ENCODE measurements at places on chromosomes 3 and 15.
A peak's percentile ranks its signal among the peaks of the same experiment; 100 is the strongest.

GRCh38 chr3:16134173-16134928 is 40.1 kb upstream of the GALNT15 start:
- DNase-seq = no peak

- DNase-seq = peak; percentile 8
These were observed at the start of gene CAMKV for GRCh38 chr3:49869525-49870126. Gene CAMKV (minus strand): TSS chr3:49869906. CDS start chr3:49862388, 7,518 bp downstream.

GRCh38 chr3:188315553-188315952 is 161.6 kb downstream of the LPP start:
- DNase-seq = no peak

- no peak for DNase-seq
These were observed 148.5 kb downstream of the OSBPL10 start for GRCh38 chr3:31832551-31832950.

- DNase-seq = no peak
These were observed 24.0 kb upstream of the C3orf70 start for GRCh38 chr3:185176750-185177359.

GRCh38 chr3:72331076-72331475 is 517.2 kb downstream of the SHQ1 start:
- no peak for DNase-seq

DNA sequence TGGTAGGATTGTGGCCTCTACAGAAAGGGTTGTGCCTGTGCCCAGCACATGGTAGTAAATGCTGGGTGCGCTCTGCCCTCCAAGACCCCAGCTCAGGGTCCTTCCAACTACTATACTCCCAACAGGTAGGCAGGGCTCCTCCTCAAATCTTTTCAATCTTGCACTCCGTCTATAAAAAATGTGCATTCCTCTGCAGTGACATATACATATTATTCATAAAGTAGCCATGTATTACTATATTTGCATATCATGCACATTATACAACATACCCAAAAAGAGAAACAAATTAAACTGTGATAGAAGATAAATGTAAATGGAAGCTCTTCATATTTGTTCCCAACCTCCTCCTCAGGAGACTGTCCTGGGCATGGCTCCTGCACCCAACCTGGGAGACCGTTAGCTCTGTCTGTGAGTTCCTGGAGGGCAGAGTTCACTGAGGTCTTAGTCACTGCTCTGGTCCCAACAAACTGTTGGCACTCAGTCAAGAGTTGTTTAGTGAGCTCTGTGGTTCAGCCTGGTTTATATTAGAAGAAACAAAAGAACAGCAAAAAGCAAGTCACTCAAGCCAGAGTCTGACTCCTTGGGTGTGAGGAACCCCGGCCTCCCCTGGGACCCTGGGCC is 47.7 kb upstream of the GRIP2 start:
- DNase-seq = no peak

DNA sequence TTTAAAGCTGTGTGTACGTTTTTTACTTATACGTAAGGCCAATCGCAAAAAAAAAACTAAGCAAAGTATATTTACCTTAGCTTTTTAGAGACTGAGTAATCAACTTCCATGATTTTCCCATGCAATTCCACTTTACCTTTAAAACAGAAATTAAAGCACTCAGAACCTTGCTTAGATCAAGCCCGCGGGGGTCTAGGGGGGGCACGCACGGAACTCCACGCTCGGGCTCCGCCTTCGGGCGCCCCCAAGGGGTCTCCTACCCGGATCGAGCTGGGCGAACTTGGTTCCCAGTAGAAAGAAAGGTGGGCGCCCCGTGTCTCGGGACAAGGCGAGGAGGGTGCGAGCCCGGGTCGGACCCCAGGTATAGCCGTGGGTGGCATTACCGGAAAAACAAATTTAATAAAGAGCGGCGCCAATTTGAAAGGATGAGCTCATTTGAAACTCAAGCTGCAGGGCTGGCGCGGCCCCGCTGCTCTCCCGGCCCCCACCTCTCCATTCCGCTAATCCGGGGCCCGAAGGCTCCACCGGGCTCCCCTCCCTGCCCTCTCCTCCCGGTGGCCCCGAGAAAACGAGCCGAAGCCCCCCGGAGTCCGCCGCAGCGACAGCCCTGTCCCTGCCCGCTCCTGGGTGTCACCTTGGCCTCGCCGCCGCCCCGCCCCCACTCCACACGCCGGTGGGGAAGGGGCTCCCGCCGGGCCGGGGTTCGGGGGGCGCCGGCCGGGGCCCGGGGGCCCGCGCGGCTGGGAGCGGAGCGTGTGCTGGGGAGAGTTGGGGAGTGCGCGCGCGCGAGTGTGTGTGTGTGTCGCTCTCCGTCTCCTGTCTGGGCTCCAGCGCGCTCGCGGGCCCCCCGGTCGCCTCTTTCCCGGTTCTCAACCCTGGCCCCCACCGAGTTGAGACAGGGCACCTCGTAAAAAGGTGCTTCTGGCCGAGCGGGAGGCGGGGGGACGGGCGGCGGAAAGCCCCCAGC is 1.5 kb downstream of the IGF2BP2 start:
- DNase-seq = peak; percentile 1

DNA sequence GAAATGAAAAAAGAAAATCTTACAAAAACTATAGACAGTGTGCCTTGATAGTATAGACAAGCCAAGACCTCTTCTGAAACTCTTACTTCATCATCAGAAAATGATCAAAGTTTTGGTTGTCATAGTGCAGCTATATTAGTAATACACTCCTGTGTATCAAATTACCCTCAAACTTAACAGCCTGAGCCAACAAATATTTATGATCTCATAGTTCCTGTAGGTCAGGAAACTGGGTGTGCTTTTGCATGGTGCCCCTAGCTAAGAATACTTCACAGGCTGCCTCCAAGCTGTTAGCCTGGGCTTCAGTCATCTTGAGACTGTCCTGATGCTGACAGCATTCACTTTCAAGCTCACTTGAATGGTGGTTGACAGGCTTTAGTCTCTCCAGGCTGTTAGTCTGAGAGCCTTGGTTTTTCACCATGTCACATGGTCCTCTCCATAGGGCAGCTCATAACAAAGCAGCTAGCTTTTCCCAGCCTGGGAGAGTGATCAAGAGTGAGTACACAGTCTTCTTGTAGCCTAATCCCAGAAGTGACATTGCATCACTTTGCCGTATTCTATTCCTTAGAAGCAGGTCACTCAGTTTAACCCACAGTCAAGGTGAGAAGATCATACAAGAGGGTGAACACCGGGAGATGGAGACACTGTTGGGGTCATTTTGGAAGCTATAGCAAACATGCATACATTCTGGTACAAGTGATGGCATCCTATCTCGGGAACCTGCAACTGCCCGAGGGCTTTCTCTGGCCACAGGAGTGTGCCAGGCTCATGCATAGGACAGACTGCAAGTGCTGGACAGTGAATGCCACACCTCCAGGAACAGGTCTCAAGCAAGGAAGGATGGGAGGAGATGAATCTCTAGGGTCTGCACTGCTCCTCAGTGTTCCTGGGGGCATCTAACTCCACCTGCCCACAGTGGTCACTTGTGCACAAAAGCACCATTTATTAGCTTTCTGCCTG is 173.4 kb upstream of the CADPS start:
- no peak for DNase-seq

- DNase-seq = no peak
These were observed 4.5 kb upstream of the LSG1 start for GRCh38 chr3:194676471-194676870.

- DNase-seq = no peak
These were observed 330.3 kb upstream of the SGO1 start for GRCh38 chr3:20516311-20516710.

- DNase-seq = no peak
These were observed 517.6 kb upstream of the ROBO1 start for GRCh38 chr3:80285388-80285787.

DNA sequence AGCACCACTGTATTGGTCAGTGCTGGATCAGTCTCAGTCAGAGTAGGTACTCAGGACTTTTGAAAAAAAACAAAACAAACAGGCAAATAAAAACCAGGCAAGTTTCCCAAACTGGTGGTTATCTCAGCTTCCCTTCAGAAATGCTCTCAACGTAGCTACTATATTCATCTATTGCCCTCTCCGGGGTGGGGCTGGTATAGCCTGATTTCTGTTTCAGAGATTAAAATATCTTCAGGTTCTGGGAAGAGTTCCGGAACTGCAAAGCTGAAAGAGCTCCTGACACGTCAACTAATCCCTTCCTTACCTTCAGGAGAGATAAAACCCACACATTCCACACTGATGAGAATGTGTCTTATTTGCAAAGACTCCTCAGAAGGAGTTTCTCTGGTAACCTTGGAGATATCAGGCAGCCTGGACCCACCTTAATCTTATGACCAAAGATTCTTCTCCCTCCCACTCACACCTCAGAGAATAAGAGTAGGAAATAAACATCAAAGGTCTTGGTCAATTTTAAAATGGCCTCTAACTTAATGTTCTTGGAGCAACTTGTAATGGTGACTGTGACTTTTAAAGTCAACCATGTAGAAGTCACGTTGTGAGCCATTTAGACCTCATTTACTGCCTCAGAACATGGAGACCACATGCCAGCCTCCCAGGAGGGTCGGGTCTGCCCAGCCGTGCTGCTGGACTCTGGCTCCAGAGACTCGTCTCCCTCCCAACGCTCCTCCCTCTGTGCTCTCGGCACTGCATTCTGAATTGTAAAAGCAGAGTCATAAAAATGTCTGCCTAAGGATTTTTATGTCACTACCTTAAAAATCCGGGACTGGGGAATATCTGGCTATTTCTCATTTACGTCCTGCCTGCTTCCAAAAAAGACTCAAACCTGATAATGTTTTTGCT is 53.8 kb downstream of the CDCP1 start:
- DNase-seq = no peak

- no peak for DNase-seq
These were observed 7.4 kb downstream of the SEMA3G start for GRCh38 chr3:52437326-52438103.

DNA sequence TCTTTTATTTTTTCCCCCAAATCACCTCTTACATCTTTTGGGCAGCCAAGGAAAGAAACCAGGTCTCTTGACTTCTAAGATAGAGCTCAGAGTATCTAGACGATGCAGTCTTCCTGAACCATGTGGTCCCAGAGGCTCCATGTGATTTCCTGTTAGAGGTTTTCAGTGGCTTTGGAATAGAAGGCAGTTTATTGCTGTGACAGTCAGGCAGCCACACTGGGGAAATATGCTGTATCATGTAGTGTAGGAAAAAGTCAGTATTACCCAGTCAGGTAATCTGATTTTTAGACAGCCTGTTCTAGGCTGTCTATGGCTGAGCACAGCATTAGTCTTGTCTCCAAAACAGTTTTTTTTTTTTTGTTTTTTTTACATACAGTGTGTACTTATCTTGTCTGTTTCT is 294.3 kb downstream of the THSD4 start:
- no peak for DNase-seq

- no peak for DNase-seq
These were observed 92.4 kb upstream of the WNT5A start for GRCh38 chr3:55579496-55579895.

DNA sequence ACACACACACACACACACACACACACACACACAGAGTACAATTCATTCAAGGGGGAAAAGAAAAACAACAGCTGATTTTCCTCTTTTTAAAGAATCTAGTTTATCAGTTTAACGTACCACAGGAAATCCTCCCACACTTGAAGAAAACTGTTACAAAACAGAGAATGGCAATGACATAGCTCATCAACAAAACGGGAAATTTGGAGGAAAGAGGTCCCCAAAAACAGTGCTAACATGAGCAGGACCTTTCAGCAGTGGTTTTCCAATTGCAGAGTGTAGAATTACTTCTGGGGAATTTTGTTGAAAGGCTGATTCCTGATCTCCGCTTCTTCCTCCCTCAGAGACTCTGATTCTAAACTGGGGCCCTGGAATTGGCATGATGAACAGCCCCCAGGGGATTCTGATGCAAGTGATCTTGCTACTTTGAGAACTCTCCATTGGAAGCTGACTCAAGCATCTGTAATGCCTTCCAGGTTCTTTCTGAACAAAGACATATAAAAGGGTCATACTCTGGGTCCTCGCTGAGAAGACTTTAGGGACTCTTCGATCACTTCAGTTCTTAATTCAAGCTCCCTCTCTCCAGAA is 442.6 kb upstream of the PROK2 start:
- DNase-seq = no peak

DNA sequence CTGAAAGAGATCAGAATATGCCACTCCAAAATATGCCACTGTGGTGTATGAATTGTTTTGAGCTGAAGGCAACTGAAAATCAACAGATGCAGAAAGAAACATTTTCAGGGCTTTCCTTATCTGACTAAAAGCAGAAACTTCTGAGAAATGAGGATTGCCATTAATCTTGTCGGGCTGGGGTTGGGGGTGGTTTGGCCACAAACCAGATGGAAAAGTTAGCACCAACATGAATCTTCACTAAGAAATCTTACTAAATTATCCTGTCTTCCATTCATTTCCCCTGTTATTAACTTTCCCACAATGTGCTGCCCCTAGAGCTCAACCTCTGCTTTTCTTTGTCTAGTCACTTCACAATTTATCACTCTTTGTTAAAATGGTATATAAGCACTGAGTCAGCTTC is 229.9 kb upstream of the GADL1 start:
- no peak for DNase-seq

DNA sequence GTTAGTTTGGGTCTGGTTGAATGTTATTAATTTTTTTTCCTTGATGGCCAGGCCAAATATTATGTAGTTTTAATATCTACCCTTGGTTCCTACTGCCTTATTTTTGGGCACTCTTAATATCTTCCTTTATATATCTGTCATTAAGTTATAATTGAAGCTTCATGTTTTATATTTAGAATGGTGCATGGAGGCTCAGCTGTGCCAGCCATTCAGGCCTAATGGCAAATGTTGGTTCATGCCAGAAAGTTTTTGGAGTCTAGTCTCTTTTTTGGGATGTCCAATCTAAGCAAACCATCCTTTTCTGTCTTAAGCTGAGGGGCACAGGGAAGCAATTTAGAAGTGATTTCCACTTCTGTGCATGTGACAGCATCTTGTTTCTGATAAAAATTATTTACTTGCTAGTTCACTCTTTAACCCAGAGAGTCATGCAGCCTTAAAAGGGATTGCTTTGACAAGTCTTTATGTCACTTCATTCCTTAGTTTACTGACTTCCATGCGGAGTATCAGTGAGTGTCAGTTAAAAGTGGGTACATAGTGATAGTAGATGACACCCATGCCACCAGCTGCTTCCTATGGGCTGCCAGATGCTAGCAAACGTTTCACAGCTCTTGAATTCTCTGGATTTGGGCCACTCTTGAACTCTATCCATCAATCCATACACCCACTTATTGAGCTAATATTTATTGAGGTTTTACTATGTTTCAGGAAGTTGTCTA is 33.0 kb downstream of the MITF start:
- no peak for DNase-seq

GRCh38 chr3:64650096-64650622 is 37.6 kb downstream of the ADAMTS9 start:
- DNase-seq = no peak

GRCh38 chr3:37433758-37434157 is 259.4 kb upstream of the LRRFIP2 start:
- no peak for DNase-seq

- no peak for DNase-seq
These were observed 22.5 kb downstream of the ANXA2 start for GRCh38 chr15:60375306-60375705.

GRCh38 chr15:48657950-48658591 is 12.6 kb upstream of the FBN1 start:
- no peak for DNase-seq

GRCh38 chr3:103184772-103185171 is 750.0 kb downstream of the ZPLD1 start:
- DNase-seq = no peak
